ENCODE measurements at places on chromosomes 7 and 10. TPM values are rescaled to one million over a fixed set of nuclear protein-coding genes. Genes with fewer than 3 reads are reported as not detected.

GRCh38 chr10:11089272-11089671 lies 71.6 kb downstream of the CELF2 start:
- DNase-seq = no peak

DNA sequence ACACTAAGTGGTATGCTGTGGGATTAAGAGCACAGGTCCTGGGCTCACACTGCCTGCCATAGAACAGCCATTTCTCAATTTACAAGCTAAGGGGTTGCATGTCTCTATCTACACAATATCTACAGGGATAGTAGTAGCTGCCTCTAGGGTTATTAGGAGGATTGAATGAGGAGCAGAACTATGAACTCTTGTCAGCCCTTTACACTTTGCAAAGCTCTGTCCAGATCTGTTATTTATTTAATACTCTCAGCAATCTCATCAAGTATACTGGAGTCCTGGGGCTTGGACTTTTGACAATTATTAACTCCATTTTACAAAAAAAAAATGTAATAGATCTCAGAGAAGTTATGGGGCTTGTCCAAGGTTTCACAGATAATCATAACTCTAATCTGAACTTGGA lies 6.8 kb downstream of the OPALIN start:
- DNase-seq = no peak

DNA sequence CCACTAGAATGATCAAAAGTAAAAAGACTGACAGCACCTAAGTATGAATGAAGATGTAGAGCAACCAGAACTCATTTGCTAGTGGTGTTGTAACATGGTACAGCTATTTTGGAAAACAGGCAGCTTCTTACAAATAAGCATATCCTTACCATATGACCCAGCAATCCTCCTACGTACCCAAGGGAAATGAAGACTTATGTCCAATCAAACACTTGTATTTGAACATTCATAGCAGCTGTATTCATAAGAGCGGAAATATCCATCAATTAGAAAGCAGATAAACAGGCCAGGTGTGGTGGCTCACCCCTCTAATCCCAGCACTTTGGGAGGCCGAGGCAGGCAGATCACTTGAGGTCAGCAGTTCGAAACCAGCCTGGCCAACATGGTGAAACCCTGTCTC lies 53.0 kb downstream of the KLRG2 start:
- no peak for DNase-seq

GRCh38 chr10:97849687-97850402 lies at the start of gene GOLGA7B:
Gene GOLGA7B (plus strand): TSS chr10:97849843. CDS start chr10:97850304, 461 bp downstream.
- DNase-seq = no peak

The TRIM50 gene
- total RNA-seq = 0.21 TPM

DNA sequence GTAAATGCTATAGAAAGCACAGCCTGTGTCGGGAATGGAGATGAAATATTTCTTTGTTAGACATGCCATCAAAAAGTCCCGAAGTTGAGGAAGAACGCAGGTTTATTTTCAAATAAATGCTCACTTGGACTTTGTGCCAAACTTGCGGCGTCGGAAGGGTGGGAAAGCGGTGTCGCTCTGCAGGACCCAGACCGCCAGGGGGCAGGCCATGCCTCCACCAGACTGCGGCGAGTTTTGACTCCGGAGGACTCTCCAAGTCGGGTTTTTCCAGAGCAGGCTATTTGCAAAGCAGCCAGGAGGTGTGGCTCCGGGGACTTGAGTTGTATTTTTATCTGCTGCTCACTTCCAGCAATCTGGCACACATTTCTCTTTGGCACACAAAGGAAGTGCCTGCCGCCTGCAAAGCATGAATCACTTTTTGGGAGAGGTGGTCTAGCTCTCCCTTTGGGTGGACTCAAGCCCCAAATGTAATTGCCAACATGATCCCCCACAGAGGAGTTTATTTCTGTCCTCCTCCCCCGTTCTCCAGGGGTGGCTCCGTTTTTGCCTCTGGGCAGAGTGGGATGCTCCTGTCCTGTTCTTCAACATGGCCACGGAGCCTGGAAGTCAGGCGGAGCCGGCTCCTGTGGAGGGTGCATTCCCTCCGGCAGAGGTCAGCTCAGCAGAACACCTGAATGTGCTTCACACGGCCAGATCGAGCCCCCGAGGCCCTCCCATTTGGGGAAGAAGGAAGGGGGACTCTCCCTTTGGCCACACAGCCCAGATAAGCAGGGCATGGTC lies 82.3 kb upstream of the GPR26 start:
- peak; percentile 57 for DNase-seq

DNA sequence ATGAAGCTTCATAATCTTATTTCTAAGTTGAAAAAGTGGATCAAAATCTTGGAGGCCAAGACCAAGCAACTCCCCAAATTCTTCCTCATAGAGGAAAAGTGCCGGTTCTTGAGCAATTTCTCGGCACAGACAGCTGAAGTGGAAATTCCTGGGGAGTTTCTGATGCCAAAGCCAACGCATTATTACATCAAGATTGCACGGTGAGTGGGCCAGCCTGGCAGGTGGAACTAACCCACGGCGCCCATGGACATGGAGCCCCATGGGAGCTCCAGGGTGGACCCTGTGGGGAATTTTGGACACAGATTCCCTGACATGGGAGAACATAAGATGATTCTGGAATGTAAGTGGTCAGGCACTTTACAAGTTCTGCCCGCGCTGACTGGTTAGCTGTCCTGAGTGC lies 125.9 kb downstream of the TRRAP start:
- DNase-seq = no peak

- DNase-seq = no peak
Measured at GRCh38 chr10:24434961-24435360, 226.0 kb downstream of the KIAA1217 start.

DNA sequence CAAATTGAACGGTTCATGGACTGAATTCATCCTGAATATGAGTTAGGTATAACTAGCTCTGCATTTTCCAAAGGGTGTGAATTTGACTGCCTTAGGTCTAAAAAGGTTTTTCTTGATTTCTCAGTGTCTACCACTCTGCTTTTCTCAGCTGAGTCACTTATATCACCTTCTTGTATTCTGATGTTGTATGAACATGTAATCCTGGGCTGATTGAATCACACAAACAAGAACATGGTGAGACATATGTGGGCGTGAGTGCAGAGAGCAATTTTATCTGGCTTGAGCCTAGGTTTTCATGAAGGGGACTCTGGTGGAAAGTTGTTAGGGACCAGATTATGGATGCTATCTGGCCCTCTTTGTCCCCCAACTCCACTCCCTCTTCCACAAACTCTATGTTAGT lies 239.8 kb downstream of the SUGCT start:
- DNase-seq = no peak

The PPP1R17 gene
- total RNA-seq = not detected

Measured in urinary bladder (tissue), 4 donors.